Renal cortex interstitium (tissue), 15 donors: ENCODE measurements at places on chromosomes 13 and 19. TPM values are rescaled to one million over a fixed set of nuclear protein-coding genes. Genes with fewer than 3 reads are reported as not detected.
A peak's percentile ranks its signal among the peaks of the same experiment; 100 is the strongest.

SMAD9 gene
- 33.3 TPM for polyA plus RNA-seq

BCAM gene
- 689 TPM for polyA plus RNA-seq

CYP4F12 gene
- polyA plus RNA-seq = 0.62 TPM

ZNF541 gene
- 0.31 TPM for polyA plus RNA-seq

CCDC8 gene
- polyA plus RNA-seq = 57.8 TPM

DNA sequence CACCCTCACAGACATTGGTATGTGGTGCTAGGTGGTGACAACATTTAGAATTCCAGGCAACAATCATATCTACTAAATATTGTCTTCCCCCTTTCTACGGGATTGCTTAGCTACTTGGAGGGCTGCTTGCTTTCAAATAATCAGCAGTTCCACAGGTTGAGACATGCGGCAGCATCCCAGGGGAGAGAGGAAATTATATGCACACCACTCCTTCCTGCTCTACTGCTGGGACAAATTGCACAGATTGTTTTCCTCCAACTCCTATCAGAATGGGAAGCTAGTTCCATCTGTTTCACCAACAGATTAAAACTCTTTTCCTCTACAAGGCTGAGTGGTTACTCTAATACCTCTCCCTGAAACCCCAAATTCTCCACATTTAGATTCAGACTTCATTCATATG is 275.4 kb downstream of the DNAJC15 start:
- no peak for DNase-seq

GRCh38 chr19:44817725-44818465 is 9.0 kb downstream of the BCAM start:
- no peak for DNase-seq

GRCh38 chr13:44792096-44792495 is 197.2 kb downstream of the NUFIP1 start:
- no peak for DNase-seq

GRCh38 chr19:11887611-11888531 is at the start of gene ZNF69:
Gene ZNF69 (plus strand): TSS chr19:11887782. CDS start chr19:11887924, 142 bp downstream.
- peak; percentile 87 for DNase-seq

DNA sequence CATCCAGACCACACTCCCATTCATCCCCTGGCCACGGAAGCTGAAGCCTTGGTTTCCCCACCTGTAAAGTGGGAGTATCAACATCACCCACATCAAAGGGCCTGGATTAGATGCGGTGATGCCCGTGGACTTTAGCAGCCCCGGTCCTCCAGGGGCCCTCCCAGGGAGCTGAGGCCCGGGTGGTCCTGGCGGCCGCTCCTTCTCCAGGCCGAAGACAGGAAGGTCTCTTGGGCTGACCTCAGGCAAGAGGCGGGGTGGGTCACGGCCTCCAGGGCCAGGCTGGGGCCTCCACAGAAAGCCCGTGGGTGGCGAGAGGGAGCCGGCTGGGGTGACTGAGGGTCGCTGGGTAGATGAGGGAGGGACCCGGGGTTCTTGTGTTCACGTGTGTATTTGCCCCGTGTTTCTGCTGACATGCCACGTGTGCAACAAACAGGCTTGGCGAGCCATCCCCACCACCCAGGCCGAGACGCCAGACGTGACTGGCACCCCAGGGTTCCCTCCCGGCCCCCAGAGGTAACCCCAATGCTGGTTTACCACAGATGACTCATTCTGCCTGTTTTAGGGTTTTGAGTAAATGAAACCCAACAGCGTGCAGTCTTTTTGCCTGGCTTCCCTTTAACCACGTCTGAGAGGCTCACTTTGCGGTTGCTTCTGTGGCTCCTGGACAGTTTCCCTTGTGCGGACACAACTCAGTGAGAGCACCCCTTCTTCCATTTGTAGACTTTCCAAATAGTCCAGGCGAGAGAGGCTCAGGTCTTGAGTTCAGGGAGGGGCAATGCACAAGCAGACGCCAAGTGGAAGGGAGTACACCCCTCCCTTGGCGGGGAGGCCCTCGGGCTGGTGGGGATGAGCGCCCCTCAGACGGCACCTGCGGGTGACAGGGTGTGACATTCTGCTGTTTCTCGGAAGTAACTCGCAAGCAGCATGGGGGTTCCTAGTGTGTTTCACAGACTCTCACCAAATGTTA is 42.9 kb downstream of the C13orf46 start:
- no peak for DNase-seq

DNA sequence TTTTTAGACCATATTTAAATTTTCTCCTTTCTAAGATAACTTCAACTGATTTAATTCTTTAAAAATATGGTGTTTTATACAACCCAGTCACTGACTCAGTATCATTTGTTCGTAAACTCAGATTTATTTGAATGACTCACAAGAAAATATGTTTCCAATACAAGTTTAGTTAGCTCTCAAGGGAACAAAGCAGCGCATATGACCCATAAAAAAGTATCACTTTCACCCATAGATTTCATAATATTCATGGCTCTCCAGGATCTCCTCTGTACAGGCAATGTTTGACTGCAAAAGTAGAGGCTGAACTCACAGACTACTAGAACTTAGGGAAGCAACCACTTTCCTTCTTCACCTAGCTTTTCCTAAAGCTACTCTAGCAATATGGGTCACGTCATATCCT is 405.6 kb upstream of the PCDH9 start:
- no peak for DNase-seq

- DNase-seq = peak; percentile 84
These were observed 20.3 kb upstream of the AKT2 start for GRCh38 chr19:40305403-40305802.

DNA sequence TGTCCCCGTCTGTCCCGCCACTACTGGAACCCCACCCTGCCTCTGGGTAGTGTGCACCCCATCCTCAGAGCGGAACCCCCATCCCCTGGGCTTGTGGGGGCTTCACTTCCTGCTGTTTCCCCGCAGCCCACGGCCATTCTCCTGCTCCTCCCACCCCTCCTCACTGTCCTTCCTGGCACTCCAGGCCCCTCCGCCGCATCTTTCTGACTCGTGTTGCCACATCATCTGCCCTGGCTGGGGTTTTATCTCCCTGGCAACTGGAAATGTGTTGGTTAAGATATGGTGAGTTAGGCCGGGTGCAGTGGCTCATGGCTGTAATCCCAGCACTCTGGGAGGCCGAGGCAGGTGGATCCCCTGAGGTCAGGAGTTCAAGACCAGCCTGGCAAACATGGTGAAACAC is 37.3 kb downstream of the KDM4B start:
- no peak for DNase-seq

DNA sequence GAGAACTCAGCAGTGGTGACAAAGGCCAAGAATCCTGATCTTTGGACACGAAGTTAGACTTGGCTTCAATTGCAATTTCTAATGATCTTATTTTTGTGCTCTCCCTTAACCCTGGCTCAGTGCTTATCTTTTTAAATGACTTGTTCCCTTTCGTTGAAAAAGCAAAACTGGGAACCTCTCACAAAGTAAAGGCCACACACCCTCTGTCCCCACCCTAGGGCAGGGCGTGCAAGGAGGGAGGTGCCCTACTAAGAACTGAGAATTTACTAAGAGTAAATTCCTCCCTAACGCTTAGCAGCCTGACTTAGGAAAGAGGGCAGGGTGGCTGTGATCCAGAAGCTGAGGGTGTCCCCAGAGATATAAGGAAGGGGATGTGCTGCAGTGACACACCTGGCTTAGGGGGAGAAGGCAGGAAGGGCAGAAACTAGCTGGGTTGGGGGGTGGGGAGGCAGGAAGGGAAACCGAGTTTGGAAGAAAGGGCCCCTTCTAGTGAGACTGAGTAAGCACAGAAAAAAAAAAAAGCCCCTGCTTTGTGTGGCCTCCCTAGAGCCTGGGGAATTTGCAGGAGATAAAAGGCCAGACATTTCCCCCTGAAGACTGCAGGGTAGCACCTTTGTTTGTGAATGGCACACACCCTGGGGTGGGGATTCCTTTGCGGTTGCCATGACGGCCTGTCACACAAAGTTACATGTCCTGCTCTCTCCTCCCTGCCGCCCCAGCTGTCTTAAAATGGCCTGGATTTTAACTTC is 435.1 kb downstream of the EFNB2 start:
- no peak for DNase-seq

GRCh38 chr19:40806423-40807146 is 7.6 kb downstream of the EGLN2 start:
- DNase-seq = peak; percentile 83

- DNase-seq = no peak
These were observed 56.8 kb upstream of the KATNAL1 start for GRCh38 chr13:30364133-30364532.

DNA sequence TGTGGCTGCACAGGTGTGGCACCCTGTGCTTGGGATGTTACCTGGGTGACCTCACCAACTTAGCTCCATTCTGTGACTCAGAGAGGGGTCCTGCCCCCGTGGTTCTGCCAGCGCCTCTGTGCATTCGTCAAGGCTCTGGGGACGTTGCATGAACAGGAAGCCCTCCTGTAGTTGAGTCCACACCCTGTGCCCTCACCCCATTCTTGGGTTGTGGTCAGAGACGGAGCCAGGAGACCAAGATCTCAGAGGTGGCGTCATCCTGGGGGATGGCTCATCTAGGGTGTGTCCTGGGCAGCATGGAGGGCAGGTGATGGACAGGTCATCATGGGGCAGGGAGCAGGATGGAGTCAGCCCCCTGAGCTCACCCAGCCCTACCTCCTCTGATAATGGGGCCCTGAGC is 2.5 kb downstream of the COX6B2 start:
- DNase-seq = no peak

DNA sequence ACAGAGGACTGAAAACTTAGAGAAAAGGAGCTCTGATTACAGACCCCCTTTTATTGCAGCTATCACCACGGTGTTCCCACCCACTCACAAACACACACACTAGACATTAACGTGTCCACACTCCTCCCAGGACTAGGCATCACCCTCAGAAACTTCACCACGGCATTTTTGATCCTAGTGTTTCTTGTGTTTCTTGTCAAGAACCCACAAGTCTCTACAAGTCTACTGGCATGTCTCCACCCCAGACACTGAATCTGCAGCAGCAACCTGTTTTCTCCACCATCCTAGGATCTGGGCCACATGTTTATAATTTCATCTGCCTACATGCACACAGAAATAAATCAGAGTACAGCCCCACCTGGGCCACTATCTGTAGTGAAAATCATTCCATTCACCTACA is 4.3 kb downstream of the ZNF486 start:
- no peak for DNase-seq

DNA sequence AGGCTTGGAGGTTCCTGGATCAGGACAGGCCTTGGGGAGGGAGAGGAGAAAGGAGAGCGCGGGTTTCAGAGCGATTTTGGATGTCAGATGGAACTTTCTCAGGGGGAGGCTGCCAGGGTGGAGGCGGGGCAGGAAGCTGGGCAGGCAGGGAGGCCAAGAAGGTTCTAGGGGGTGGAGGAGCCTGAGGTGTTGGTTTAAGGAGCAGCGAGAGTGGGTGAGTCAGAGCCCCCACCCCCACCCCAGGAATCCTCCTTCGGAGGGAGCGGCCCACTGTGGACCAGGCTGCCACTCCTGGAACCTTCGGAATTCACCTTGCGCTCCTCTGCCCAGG is 15.9 kb upstream of the NOP53 start:
- DNase-seq = no peak

DNA sequence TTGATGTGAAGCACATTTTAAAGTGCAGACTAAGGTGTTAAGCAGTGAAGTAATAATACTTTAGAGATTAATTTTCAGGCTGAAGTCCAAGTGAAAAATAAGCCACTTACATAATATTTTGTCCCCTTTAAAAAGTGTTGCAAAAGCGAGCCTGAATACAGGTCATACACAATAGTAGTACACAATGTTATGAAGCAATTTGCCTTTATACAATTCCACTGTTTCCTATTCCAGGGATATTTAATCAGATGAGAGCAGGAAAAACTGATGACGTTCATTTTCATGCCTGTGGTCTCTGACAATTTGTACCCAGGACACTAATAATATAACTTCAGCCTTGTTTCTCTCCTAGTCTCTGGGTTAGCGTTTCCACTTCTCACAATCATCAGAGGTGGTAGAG is 916.7 kb downstream of the PCDH9 start:
- no peak for DNase-seq

DNA sequence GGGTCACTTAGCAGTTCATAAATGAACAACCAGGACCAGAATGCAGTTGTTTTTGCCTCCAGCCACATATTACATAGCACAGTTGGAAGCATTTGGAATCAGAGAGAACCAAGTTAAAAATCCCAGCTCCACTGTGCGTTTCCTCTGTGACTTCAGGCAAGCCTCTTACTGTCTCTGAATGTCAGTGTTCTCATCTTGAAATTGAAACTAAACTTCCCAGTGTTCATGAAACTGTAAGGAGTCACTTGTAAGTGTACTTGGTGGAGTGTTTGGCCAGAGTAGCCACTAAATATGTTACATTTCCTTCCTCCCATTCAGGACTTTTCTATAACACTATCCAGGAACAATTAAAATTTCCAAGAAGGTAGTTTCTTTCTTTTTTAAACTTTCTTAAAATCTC is 276.8 kb downstream of the KCNRG start:
- DNase-seq = no peak

DNA sequence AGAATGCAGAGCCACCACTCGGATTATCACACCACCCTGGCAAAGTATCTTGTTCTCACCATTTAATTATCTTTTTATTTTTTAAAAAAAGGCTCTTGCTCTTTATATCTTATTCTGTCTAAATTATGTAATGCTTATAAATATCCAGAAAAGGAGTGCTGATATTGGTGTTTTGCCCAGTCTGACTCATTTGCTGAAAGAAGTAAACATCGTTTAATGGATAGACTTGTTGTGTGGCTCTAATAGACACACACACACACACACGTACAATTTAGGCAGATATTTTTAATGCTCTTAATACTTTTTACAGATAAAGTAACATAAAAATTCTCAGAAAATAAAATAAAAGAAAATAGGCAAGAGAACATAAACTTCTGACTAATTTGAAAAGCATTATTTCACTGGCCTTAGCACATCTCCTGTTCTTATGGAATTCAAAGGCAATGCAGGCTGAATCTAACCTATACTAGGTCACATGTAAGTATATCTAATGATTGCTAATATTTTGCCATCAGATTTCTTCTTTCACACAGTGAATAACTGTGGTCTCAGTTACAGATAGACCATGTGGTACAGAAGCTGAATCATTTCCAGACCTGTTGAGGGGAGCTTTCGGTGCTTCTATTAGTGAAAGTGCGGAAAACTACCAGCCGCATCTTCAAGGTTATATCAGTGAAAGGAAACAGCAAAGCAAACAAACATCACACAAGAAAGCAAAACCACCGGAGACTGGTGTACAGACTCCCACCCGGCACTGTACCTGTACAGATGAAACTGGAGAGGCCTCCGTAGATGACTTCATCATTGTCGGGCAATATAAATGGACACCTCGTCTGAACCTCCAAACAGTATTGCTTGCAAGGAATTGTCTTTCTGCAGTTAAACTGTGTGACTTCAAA is 642.1 kb upstream of the ARGLU1 start:
- DNase-seq = no peak

DNA sequence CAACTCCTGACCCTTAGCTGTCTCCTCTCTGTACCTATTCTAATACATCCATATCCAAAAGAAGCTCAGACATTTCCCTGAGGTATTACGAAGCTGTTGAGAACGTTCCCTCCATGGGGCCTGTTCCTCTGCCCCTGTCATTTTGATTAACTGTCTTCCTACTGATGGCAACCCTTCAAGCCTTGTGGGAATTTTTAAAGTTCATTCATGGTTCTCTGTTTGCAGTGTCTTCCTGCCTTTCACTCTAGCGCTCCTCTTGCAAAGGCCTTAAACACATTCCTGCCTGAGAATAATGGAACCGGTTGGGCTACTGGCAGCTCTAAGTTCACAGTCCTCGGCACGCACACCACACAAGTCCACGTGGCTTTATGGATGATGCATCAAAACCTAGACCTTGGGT is 66.1 kb downstream of the LHFPL6 start:
- no peak for DNase-seq

- DNase-seq = no peak
These were observed 25.4 kb downstream of the LYL1 start for GRCh38 chr19:13077240-13077639.
